Ureter (tissue), 1 donor: ENCODE measurements at places on chromosomes 7 and 10.

DNA sequence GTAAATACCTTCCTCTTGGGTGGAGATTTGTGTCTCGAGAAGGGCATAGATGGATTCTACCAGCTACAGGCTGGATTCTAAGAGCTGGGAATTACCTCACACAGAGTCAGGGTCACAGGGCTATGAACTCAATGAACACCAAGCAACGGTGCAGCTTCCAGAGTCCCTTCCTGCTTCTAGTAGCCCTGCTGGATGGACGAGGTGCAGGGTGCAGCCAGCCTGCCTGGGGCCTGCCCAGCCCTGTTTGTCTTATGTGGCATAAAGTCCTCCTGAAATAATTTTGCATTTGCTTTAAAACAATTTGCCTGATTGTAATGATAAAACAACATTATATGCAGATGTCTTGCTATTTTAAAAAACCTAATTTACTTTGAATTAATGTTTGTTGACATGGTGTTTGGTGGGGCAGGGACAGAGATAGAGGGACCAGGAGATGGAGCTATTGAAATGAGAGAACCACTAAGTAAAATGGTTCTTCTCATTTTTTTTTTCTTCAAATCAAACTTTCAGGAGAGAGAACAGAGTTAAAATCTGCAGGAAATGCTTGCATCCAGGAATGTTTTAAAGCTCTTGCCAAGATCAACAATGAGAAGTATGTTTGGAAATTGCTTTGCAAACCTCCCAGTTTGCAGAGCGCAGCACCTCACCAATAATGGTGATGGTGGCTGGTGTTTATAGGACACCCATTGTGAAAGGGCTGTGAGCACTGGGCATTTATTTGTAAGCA lies 305.4 kb upstream of the PODXL start:
- no peak for DNase-seq

- peak; percentile 52 for DNase-seq
These were observed 289.6 kb downstream of the SFMBT2 start for GRCh38 chr10:7121154-7121797.

- no peak for DNase-seq
These were observed 84.2 kb downstream of the REEP3 start for GRCh38 chr10:63605197-63605967.

DNA sequence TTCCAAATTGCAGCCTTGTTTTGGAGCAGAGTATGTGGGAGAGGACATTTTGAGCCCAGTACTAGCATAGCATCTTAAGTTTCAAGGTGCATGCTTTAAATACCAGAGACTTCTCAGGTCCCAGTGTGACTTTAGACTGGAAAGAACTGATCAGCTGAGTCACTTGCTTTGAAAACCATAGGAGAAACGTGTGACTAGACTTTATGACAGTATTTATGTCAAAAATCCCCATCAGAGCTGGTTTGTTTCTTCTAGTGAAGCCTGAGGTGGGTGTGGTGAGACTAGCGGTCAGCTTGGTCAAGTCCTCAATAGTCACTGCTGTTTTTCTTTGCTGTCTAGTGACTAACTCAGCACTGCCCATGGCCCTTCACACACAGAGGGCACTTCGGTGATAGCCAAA lies 724.2 kb downstream of the GATA3 start:
- no peak for DNase-seq

DNA sequence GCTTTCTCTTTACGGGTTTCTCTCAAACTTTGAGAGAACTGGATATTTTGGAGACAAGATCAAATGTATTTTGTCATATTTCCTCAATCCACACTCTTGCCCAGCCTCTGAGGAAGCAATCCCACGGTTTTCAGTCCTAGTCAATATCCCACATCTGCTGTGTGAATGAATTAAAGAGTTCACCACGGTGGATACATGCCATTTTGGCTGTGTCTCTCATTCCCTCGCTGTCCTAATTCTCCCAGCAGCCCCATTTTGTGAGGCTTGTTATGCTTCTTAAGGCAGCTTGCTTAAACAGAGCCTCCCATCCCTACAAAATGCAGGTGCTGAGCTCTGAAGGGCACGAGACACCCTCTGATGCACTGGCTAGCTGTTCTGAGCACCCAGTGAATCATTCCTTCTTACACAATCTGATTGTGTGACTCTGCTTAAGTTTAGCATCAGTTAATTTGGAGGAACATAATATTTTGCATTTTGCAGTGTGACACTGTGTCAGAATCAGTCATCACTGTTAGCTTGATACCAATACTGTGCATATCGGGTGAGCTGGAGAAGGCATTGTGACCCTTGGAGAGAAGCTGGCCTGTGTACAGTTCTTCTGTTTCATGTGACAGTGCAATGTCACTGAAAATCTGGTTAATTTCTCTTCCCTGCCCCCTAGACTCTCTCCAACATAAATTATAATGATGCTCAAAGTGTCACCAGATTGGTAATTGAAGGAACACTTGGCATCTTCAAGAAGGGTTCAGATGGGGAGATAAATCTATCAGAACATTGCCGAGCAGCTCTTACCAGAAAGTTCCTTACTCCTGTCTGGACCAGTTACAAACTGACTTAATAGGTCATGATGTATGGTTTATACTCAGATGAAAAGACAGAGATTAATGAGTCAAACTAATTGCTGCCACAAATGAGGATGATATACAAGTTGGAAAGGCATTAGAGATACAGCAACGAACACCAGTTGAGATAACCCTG lies 103.7 kb upstream of the AOAH start:
- DNase-seq = no peak

GRCh38 chr7:14691597-14692203 lies 210.9 kb downstream of the DGKB start:
- peak; percentile 53 for DNase-seq

DNA sequence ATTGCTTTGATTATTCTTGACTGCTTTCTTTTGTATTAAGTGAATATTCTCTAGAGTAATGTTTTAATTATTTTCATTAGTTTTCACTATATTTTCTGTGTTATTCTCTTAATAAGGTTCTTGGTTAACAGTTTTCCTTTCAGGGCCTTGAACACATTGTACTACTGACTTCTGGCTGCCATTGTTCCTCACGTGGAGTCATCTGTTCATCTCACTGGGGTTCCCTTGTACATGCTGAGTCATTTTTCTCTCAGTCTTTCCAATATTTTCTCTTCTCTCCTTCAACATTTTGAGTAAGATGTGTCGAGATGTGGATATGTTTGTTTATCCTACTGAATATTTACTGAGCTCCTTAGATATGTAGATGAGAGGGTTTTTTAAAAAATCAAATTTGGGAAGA lies 400.7 kb downstream of the TCERG1L start:
- DNase-seq = no peak

DNA sequence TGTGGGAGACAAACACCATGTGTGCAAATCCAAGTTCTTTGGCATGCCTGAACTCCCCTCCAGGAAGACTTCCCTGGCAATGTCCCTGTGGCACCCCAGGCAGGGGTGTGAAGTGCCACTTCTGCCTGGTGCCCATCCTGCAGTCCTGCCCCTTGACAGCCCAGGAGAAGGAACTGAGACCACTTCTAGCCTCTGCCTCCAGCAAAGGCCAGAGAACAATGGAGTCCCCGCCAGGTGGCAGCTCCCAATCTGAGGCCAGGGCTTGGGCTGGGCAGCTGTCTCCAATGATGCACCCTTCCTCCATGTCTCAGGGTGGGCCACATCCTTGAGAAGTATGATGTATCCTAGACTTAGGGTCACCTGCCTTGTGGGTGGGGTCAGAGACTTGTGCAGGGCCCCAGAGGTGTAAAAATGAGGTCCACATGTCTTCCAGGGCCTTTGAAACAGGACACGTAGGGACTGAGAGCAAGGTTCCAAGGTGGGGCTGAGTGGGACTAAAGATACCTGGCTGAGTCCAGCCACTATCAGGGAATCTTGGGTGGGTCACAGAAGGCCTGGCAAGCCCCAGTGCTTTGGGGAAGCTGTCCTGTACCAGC lies 5.5 kb downstream of the FXYD4 start:
- DNase-seq = no peak

DNA sequence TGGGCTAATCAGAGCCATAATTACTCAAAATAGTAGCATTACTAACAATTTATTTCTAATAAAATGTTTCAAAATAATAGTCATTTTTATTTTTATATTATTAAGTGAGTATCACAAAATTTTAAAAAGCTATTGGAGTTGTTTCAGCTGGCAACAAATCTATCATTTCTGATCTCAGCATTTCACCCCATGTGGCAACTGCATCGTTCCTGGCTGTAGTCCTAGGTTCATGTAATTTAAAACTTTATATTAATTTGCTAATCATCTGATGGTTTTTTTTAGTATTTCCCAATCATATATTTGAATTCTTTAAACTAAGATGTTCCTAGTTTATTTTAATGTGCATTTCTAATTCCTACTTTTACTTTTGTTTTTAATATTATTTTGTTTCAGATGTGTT lies 293.0 kb upstream of the AKR1E2 start:
- DNase-seq = no peak

- no peak for DNase-seq
These were observed 45.8 kb downstream of the RNLS start for GRCh38 chr10:88537322-88537721.

GRCh38 chr10:89684604-89685003 lies 16.8 kb upstream of the KIF20B start:
- DNase-seq = no peak

DNA sequence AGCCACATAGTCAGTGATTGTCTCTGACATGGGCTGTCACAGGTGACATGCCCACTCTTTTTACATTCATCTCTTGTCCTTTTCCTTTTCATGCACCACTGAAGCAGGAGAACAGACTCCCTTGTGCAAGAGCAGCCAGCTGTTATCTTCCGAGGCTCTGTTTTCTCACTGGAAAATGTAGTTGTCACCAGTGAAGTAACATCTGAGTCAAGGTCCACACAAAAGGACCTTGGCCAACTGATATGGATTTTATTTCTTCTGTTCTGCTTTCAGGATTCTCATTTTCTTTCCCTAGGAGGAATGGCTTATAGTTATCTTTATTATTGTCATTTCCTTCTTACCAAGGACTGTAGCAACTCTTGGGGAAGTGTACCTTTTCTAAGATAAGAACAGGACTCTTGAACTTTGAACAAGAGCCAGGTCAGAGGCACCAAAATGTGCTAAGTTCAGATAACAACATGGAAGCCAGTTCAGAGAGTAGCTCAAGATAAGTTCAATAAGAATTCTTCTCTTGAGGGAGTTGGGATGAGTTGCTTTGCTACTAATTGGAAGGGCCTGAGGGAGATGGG lies 22.7 kb downstream of the AVPI1 start:
- DNase-seq = no peak

GRCh38 chr10:115157357-115157756 lies 64.2 kb downstream of the ATRNL1 start:
- no peak for DNase-seq

GRCh38 chr7:101612885-101613515 lies 16.1 kb downstream of the MYL10 start:
- no peak for DNase-seq

GRCh38 chr7:110307776-110308175 lies 783.2 kb upstream of the LRRN3 start:
- DNase-seq = no peak

GRCh38 chr10:12448729-12449391 lies 99.5 kb downstream of the CAMK1D start:
- peak; percentile 62 for DNase-seq

DNA sequence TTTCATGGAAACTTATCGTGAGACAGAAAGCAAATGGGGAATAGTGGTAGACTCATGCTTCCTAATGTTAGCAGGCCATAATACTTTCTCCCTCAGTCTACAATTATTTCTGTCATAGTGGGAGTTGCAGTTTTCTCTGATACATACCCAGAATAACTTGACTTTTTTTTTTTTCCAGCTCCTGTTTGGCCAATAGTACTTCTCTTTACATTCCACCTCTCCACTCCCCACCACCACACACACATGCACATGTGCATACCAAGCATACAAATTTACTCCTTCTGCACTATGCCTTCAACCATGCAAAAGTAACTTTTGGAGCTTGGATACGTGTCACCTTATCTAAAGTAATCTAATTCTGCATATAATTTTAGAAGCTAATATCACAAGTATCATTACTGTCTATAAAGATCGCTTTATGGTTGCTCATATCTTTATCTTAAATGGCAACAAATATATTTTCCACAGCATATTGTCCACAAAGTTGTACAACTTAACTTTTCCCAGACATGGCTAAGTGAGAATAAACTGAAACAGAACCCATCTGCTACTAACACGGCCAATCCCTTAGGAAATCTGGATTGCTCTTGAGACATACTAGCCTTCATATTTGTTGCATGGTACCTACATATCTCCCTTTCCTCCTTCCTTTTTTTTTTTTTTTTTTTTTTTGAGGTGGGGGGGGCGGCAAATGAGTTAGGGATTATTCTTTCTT lies 49.0 kb downstream of the TES start:
- DNase-seq = no peak

- no peak for DNase-seq
These were observed 195.6 kb downstream of the CYP26A1 start for GRCh38 chr10:93269281-93269680.

- DNase-seq = no peak
These were observed 116.9 kb upstream of the SVIL start for GRCh38 chr10:29751684-29752083.

- no peak for DNase-seq
These were observed 123.8 kb downstream of the KCNMA1 start for GRCh38 chr10:77513781-77514331.

DNA sequence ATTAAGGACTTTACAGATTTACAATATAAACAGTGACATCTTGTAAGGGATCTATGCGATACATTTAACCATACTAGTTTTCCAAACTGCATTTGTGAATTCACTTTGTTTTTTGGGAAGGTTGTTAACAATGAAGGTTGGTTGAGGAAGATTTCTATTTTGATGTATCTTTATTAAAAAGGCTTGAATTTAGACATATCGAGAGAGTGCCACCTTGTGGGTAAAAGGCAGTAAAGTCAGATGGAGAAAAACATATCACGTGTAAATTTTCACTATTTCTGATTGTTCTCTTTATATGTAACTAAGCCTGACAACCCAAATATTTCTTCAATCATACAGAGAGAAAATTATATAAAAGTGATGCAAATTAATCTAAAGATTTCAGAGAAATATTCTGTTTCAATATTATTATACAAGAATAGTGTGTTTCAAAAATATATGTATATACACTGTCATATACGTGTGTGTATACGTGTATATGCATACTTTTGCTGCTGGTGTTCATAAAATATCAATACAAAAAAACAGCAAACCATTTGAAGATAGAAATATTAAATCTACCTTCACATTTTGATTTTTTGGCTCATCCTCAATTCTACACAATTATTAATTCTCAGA lies 988.6 kb downstream of the SORCS1 start:
- DNase-seq = no peak

DNA sequence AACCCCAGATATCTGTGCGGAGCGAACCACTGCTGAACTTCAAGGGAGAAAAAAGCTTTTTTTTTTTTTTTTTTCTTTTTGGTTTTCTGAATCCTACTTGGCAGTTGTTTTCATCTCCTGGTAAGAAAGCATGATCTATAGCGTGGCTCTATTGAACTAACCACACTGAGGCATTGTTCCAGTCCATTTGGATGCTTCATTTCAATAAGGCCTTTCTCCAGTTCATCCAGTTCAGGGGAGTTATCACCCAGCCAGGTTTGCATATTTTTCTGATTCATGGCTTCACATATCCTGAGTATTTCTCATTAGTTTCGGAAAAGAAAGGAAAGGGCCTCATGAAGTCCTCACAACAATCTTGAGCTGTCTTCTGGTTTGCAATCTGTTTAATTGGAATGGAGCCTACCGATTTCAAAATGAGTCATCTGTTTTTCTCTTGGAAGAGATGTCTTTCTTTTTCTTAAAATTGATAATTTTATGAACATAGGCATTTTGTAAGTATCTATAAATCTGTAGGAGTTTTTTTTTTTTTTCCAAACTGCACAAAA lies 93.1 kb upstream of the STEAP4 start:
- DNase-seq = no peak

GRCh38 chr7:72037516-72037915 lies 374.6 kb downstream of the CALN1 start:
- DNase-seq = no peak

- DNase-seq = no peak
These were observed 76.7 kb upstream of the MKX start for GRCh38 chr10:27822301-27822700.
